Activated T-cell treated with anti-CD3 and anti-CD28 coated beads, Interleukin-2, amount 50 U/mL, for 72 hours (primary cell): ENCODE measurements at places on chromosomes 7 and 10. TPM values are rescaled to one million over a fixed set of nuclear protein-coding genes. Genes with fewer than 3 reads are reported as not detected.

SRGN gene
- total RNA-seq, result 902 TPM

CPEB3 gene
- 2.2 TPM for total RNA-seq

CCDC71L gene
- 41.5 TPM for total RNA-seq

RBM20 gene
- total RNA-seq, result 0.72 TPM

HMX3 gene
- 1.2 TPM for total RNA-seq

NUPR2 gene
- total RNA-seq, result 0.58 TPM

ZNF655 gene
- total RNA-seq, result 94.1 TPM

DMBT1 gene
- total RNA-seq, result not detected

GFRA1 gene
- not detected for total RNA-seq

NEURL1 gene
- total RNA-seq, result 2.5 TPM

ITGB8 gene
- total RNA-seq, result 0.02 TPM

CNNM1 gene
- total RNA-seq, result 0.25 TPM

PPP1R9A gene
- total RNA-seq, result 0.02 TPM

INA gene
- total RNA-seq, result 0.23 TPM

CPED1 gene
- not detected for total RNA-seq

UPK3B gene
- 3.2 TPM for total RNA-seq

PHYHIPL gene
- not detected for total RNA-seq

NFE2L3 gene
- total RNA-seq, result 18.5 TPM

PON3 gene
- total RNA-seq, result not detected

ITPRID1 gene
- not detected for total RNA-seq

ANKRD61 gene
- total RNA-seq, result not detected

CALD1 gene
- 10.8 TPM for total RNA-seq

EEPD1 gene
- 1.8 TPM for total RNA-seq

PCGF6 gene
- total RNA-seq, result 15.2 TPM

CNTNAP2 gene
- not detected for total RNA-seq

TMEM229A gene
- not detected for total RNA-seq

PFKP gene
- 105 TPM for total RNA-seq

ACSL5 gene
- total RNA-seq, result 49.5 TPM

ATG9B gene
- 9.0 TPM for total RNA-seq

ZC3HAV1L gene
- total RNA-seq, result 9.8 TPM

ARHGAP12 gene
- 5.2 TPM for total RNA-seq

PTN gene
- not detected for total RNA-seq

VGF gene
- not detected for total RNA-seq

GNAI1 gene
- 4.4 TPM for total RNA-seq

FAM13C gene
- not detected for total RNA-seq

AS3MT gene
- 0.67 TPM for total RNA-seq

ODAD2 gene
- 0.10 TPM for total RNA-seq

TUBGCP2 gene
- total RNA-seq, result 51.2 TPM

NXPH1 gene
- total RNA-seq, result not detected

CPVL gene
- total RNA-seq, result not detected

NPC1L1 gene
- total RNA-seq, result 0.25 TPM

C10orf88 gene
- 11.6 TPM for total RNA-seq

TMEM213 gene
- 0.39 TPM for total RNA-seq

PPP1R3C gene
- 0.12 TPM for total RNA-seq

SEC61A2 gene
- 20.3 TPM for total RNA-seq

ITIH5 gene
- not detected for total RNA-seq

TCERG1L gene
- not detected for total RNA-seq

AGR3 gene
- not detected for total RNA-seq

SDK1 gene
- total RNA-seq, result 6.1 TPM
